ENCODE measurements at places on chromosomes 7 and 10. TPM values are rescaled to one million over a fixed set of nuclear protein-coding genes. Genes with fewer than 3 reads are reported as not detected.

Gene ZNF438
- 0.96 TPM for total RNA-seq

Gene FEZF1
- not detected for total RNA-seq

Gene KCTD7
- total RNA-seq, result 3.0 TPM

Gene DDC
- not detected for total RNA-seq

Gene CLCN1
- total RNA-seq, result not detected

Gene FGL2
- total RNA-seq, result not detected

Gene SHLD2
- 43.1 TPM for total RNA-seq

Gene ACTR3C
- 11.6 TPM for total RNA-seq

Gene ASIC3
- total RNA-seq, result not detected

Gene NRCAM
- total RNA-seq, result 0.64 TPM

Gene STOX1
- total RNA-seq, result 0.21 TPM

Gene NOS3
- 0.64 TPM for total RNA-seq

Gene UBE3C
- total RNA-seq, result 121 TPM

Gene TFEC
- under 0.01 TPM for total RNA-seq

Gene AFAP1L2
- 15.7 TPM for total RNA-seq

Gene FBH1
- 59.9 TPM for total RNA-seq

Gene OR6V1
- total RNA-seq, result not detected

Gene GPR15LG
- 3.4 TPM for total RNA-seq

Gene PTPN12
- total RNA-seq, result 43.6 TPM

Gene ERVW-1
- total RNA-seq, result not detected

Gene SPDYE1
- total RNA-seq, result not detected

Gene DGKB
- total RNA-seq, result not detected

Gene ZNF804B
- total RNA-seq, result not detected

Gene CAV1
- 322 TPM for total RNA-seq

Gene VGF
- total RNA-seq, result 0.24 TPM

Gene RSU1
- 48.9 TPM for total RNA-seq

Gene SYNPO2L
- not detected for total RNA-seq

Gene AGMO
- 0.43 TPM for total RNA-seq

Gene GSTO2
- 41.8 TPM for total RNA-seq

Data from tracheal epithelial cell (primary cell).